ENCODE measurements at places on chromosomes 3 and 15.
A peak's percentile ranks its signal among the peaks of the same experiment; 100 is the strongest.

DNA sequence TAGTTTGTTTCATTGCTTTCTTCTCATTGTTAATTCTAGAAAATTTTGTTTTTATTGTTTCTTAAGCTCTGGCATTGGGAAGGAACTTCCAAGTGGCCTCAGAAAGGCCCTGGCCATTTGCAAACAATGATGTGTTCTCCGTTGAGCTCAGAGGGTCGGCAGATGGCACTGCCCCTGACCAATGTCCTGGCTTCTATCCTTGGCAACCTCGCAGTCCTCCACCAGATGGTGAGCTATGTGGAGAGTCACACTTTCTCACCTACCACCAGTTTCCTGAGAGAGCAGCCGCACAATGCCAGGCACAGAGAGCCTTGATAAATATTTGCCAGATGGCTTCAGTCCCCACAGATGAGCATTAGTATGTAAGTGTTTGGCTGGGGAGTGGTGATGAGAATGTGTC lies 343.7 kb downstream of the EPHB1 start:
- no peak for DNase-seq

- no peak for DNase-seq
Observed at GRCh38 chr3:24261521-24261920, 233.1 kb downstream of the THRB start.

GRCh38 chr3:179438841-179439240 lies 12.4 kb downstream of the GNB4 start:
- DNase-seq: no peak

DNA sequence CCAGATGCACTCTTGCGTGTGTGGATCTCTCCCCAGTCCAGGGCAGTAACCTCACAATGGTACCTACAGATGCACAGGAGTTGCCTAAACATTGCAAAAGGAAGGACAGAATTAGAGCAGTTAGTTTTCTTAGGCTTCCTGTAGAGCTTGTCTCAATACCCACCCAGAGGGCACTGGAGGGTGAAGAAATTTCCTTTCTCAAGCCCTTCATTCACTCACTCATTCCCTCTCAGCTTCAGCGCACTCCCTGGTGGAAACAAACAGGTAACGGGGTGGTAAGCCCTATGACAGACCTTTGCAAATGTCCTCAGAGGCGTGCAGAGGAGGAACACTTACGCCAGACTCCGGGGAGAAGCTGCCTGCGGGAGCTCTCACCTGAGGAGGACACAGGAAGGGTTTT lies 267.4 kb upstream of the HES1 start:
- DNase-seq: no peak

- DNase-seq: no peak
Observed at GRCh38 chr3:170007031-170007663, 30.6 kb upstream of the GPR160 start.

DNA sequence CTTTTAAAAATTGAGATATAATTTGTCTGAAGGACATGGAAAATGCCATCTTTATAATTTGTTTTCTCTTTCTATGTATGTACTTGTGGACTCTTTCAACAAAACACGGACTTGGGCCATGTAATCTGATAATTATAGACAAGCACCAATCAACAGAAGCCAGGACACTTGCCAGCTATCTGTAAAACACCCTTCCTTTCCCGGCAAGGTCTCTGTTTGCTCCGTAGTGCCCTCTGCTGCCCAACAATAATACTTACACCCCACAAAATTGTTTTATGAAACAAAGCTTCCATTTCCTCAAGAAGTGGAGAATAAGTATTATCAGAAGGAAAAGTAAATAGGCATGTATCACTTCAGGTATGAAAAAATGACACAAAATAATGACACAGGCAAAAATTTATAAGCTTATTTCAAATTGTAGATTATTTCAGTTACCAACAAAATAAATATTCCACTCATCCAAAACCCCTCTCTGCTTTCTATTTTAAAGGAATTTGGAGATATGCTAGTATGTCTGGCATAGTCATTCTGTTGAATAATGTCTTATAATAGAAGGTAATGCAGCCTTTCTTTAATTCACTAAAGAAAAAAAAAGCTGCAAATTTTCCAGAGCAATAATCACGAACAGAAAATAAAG lies 32.8 kb downstream of the MYH15 start:
- peak; percentile 11 for DNase-seq

GRCh38 chr3:25747033-25747432 lies 36.2 kb downstream of the NGLY1 start:
- no peak for DNase-seq

GRCh38 chr3:173354124-173354523 lies 43.4 kb upstream of the NLGN1 start:
- no peak for DNase-seq

GRCh38 chr3:161890147-161890625 lies 393.6 kb downstream of the OTOL1 start:
- DNase-seq: no peak

- DNase-seq: no peak
Observed at GRCh38 chr3:134464689-134465365, 21.0 kb downstream of the ANAPC13 start.

GRCh38 chr3:136547293-136547692 lies 204.9 kb downstream of the STAG1 start:
- DNase-seq: no peak

- no peak for DNase-seq
Observed at GRCh38 chr15:89171136-89172072, 50.0 kb downstream of the RLBP1 start.

DNA sequence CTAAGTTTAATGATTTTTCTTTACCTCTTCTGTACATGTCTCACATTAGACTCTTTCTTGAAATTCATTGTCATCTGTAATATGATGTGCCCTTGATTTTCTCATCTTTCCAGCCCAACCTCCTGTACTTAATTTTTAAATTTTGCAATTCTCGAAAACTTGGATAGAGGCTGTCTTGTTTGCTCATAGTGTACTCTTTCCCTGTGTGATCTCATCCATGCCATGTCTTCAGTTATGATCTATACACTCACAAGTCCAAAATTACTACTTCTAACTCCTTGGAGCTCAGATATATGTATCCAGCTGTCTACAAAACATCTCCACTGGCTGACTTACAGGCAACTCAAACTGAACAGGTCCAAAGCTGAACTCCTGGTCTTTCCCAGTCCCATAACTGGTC lies 42.2 kb downstream of the CD200 start:
- DNase-seq: no peak

- DNase-seq: no peak
Observed at GRCh38 chr3:156010829-156011228, 109.5 kb upstream of the KCNAB1 start.

DNA sequence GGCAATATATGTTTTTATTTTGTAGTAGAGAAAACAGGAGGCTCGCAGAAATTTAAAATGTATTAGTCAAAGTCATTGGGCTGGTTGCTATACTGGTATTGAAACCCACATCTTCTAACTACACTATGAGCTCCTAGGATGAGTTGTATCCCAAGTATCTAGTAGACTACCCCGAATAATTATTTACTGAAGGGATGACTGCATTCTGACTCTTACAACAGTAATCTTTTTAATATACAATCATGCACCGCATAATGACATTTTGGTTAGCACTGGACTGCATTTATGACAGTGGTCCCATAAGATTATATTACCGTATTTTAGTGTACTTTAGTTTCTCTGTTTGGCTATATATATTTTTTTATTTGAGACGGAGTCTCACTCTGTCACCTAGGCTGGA lies 15.3 kb downstream of the PIGB start:
- no peak for DNase-seq

DNA sequence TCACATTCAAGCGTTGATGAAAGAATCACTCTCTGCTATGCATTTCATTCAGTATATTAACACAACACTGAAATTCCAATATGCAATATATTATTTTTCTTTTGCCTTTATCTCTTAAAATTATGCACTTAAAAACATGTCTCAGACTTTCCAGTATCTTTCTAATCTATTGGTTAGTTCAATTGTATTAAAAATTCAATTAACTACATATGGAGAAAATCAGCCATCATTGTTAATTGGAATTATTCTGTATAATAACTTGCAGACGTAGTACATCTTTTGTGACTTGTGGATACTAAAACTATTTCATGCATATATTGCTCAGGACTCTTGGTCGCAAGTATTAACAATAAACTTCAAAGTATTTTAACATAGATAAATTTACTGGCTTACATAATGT lies 715.6 kb downstream of the GRM7 start:
- no peak for DNase-seq

DNA sequence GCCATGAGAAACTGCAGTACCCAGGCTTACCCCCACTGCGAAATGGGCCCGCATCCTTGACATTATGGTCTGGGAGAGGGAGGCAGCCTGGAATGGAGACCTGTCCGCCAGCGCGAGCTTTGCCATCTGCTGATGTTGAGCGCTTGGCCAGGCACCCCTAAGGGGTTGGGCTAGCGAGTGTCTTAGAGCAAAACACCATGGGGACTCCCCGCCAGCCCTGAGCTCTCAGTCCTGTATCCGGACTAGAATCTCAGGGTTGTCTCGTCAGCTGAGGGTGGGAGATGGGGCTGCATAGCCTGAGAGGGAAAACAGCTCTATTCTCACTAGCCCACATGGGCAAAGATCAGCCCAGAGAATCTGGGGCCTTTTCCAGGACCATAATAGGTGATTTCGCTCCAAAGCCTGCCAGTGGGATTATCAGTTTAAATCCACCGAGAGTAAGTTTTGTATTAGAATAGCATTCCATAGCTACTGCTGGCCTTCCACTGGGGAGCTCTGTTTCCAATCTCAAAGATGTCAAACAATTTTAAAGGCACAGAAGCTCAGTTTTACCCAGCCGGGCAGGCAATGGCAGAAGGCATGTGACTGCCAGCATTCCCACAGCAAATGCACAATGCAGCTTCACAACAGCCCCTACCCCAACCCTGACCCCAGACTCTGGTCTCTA lies 167.5 kb upstream of the TPM1 start:
- DNase-seq: no peak

- no peak for DNase-seq
Observed at GRCh38 chr3:138378990-138379389, 30.6 kb downstream of the MRAS start.

- no peak for DNase-seq
Observed at GRCh38 chr15:36332301-36332700, 247.1 kb upstream of the CDIN1 start.
